ENCODE measurements at places on chromosomes 6 and 20. TPM values are rescaled to one million over a fixed set of nuclear protein-coding genes. Genes with fewer than 3 reads are reported as not detected.
A peak's percentile ranks its signal among the peaks of the same experiment; 100 is the strongest.

- DNase-seq = no peak
Observed at GRCh38 chr6:170208182-170208601, 82.7 kb downstream of the DLL1 start.

Gene CDSN
- not detected for total RNA-seq

- DNase-seq = no peak
Observed at GRCh38 chr20:40073535-40074111, 615.4 kb downstream of the MAFB start.

GRCh38 chr20:48703107-48703506, 124.7 kb downstream of the PREX1 start:
- DNase-seq = peak; percentile 47

GRCh38 chr6:149964308-149965193, 808 bp downstream of the ULBP1 start:
- DNase-seq = no peak

Gene NFATC2
- 4.2 TPM for total RNA-seq

- DNase-seq = no peak
Observed at GRCh38 chr6:149938571-149939355, 3.1 kb upstream of the ULBP2 start.

DNA sequence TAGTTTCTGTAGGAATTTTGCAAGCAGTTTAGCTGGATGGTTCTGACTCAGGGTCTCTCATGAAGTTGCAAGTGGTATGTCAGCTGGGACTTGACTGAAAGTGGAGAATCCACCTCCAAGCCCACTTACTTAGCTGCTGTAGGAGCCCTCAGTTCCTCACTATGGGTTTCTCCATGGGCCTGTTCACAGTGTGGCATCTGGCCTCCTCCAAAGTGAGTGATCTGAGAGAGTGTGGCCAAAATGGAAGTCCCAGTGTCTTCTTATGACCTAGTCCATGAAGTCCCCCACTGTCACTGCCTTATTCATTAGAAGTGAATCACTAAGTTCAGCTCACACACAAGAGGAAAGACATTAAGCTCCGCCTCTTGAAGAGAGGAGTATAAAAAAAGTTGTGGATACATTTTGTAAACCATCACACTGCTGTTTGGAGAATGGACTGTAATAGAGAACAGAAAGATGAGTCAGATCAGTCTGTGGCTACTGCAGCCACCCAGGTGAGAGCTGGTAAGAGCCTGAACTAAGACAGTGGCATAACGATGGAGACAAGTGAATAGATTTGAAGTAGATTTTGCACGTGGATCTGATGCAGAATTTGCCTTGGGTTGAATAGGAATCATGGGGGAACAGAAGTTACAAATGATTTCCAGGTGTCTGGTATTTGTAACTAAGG, 4.9 kb upstream of the NELFCD start:
- no peak for DNase-seq

DNA sequence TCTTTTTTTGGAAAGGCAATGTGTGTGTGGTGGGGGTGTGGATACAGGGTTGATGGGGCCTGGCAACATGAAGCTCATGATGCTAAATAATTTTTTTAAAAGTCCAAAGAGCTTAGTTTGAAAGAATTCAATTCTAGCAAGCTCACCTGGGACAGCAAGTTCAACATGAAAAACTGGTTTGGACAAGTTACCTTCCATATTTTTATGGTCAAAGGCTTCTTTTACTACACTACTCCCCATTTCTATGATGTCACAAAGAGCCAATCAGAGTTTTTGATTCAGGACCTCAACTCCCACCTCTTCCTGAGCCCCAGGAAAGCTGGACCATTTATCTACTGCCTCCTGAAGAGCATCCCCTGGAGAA, 66.1 kb upstream of the CTNNBL1 start:
- no peak for DNase-seq

GRCh38 chr6:106658469-106658868, 29.1 kb downstream of the QRSL1 start:
- no peak for DNase-seq

DNA sequence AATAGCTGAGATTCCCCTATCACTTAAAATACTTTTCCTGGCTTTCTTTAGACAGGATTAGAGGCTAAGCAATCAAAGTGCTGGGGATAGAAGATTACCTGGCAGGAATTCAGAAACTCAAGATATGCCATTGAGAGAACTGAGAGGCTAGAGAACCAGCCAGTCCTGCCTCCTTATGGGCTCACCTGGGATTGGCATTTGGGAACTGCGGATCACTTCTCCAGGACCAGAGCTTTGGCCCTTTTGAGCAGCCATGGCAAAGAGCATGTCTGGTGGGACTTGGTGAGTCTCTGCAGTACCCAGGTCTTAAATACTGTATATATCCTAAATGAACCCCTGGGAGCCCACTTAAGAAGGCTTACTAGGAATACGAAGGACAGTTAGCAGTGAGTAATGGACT, 399.1 kb downstream of the BTBD3 start:
- no peak for DNase-seq

Gene HDGFL1
- not detected for total RNA-seq

GRCh38 chr6:111686249-111686931, 80.7 kb upstream of the TRAF3IP2 start:
- no peak for DNase-seq

- no peak for DNase-seq
Observed at GRCh38 chr20:44017905-44018258, 103.2 kb downstream of the TOX2 start.

Gene LPA
- total RNA-seq = not detected

DNA sequence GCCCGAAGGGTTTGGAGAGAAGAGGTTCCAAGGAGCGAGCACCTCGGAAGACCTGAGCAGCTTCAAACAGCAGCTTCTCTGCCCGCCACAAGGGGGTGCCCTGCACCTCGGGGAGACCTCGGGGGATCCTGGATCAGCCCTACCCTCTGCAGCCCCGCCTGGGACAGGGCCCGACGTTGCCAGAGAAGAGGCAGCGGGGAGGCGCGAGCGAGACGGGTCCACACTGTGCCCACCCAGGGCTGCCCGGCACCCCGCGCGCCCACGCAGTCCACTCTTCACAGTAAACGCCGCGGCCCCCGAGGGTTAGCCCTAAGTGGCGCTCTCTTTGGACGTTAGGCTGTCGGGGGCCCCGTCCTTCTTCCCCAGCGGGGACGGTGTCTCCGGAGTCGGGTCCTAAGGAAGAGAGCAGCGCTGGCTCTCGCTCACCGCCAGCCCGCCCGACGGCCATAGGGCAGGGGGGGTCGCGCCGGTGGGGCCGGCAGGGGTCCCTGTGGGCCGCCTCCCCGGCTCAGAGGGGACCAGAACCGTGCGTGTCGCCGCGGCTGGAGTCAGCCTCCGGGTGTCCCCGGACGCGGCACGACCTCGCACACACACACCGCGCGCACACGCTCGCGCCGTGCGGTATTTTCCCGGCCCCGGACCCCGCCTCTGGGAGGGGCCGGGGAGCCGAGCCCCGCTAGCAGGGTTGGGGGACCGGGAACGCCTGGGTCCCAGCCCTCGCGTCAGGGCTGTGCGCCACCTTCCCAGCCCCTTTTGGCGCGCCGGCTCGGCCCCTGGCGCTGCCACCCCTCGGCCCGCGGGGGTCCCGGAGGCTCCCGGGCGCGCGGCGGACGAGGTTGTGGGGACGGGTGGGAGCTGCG, 929 bp downstream of the CDH22 start:
- DNase-seq = peak; percentile 25

DNA sequence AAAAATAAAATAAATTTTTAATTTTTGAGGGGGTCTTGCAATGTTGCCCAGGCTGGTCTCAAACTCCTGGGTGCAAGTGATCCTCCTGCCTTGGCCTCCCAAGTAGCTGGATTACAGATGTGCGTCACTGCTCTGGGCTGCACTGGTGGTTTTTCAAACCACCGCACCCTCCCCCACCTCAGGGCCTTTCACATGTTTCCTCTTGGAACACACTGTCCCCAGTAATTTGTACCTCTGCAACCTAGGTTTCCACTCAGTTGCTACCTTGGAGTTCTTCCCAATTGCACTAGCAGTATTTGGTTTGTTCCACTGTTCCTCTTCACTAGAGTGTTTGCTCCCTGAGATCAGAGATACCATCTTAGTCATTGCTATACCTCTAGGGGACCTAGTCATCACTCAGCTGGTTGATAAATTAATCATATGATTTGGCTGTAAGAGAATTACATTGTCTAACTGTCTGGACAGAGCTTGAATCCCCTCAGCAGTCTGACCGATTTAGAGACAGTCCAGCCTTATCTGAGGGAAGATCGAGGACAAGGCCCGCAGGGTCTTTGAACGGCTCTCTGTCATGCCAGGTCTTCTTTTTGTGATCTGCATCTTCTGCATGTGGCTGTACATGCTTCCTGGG, 32.0 kb downstream of the CEP43 start:
- DNase-seq = no peak

Gene TBXT
- total RNA-seq = not detected

Gene RAD21L1
- total RNA-seq = not detected

DNA sequence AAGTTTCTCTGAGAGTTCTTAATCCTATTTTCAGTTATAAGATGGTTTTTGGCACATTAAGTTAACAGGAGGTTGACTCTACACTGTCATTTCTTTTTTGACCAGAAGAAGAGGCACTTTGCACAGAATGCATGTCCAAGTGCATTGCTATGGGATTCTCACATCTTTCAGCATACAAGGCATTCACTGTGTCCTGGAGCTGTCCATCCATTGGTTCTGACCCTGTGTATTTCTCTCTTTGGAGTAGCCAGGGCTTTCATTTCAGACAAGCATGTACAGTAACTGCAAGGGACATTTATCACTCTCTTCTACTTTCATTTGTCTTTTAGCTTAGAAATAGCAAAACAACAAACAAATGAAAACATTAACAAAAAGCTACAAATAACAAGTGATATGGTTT, 275.1 kb upstream of the IMPG1 start:
- no peak for DNase-seq

GRCh38 chr6:25874822-25875562, 949 bp upstream of the SLC17A3 start:
- DNase-seq = no peak

DNA sequence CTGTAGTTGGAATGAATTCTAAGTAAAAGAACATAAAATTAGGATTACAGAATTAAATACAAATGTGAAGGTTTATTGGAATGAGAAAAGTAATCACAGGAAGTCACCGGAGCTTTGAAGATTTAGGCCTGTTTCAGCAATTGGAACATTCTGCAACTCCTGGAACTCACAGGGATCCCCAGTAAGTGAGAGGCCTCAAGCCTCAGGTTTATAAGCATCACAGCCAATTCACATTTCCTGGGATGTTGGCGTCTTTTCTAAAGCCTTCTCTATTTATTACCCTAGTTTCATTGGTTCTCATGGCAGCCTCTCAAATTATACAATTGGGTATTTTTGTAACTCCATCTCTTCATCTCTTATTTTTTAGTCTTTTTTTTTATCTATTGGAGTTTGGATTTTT, 90.4 kb upstream of the HIVEP1 start:
- no peak for DNase-seq

DNA sequence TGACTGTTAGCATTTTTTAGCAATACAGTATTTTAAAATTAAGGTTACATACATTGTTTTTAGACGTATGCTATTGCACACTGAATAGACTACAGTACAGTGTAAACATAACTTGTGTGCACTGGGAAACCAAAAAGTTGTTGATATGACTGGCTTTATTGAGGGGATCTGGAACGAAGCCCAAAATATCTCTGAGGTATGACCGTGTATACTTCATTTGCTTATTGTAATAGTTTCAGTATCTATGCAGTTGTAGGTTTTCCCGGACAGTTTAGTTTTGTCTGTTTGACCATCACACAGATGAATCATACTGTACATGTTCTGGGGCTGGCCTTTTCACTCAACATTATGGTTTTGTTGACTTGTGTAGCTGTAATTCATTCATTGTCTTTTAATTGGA, 6.9 kb upstream of the ZBTB12 start:
- DNase-seq = no peak

DNA sequence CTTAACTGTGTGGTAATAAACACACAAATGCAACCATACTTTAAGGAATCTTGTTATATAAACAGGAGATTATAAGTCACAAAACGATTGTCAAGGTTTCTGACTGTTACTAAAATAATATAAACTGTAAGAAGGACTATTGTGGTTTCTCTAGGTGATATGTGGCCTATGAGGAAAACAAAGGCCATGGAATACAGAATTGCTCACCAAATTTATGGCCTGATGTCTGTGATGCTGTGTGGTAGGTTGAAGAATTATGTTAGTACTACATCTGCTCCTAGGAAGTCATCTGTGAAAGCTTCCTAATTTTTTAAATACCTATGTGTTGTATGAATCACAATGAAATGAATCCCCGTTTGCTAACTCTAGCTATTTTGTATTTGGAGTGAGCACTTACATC, 875.4 kb upstream of the MAP3K7 start:
- no peak for DNase-seq

Gene MDFI
- total RNA-seq = 0.77 TPM

Gene CRISP3
- total RNA-seq = not detected

GRCh38 chr20:2624190-2624589, 28.2 kb upstream of the NOP56 start:
- DNase-seq = peak; percentile 17

GRCh38 chr20:50470264-50470858, 39.8 kb upstream of the PTPN1 start:
- no peak for DNase-seq

- DNase-seq = no peak
Observed at GRCh38 chr6:98014442-98015201, 731.6 kb upstream of the MMS22L start.

GRCh38 chr6:110537208-110538123, 61.1 kb upstream of the SLC22A16 start:
- no peak for DNase-seq

- peak; percentile 68 for DNase-seq
Observed at GRCh38 chr6:32868257-32868788, 14.3 kb downstream of the PSMB9 start.

GRCh38 chr6:127103482-127103881, 15.0 kb upstream of the RSPO3 start:
- DNase-seq = no peak

- no peak for DNase-seq
Observed at GRCh38 chr6:138970159-138970558, 17.9 kb downstream of the REPS1 start.

DNA sequence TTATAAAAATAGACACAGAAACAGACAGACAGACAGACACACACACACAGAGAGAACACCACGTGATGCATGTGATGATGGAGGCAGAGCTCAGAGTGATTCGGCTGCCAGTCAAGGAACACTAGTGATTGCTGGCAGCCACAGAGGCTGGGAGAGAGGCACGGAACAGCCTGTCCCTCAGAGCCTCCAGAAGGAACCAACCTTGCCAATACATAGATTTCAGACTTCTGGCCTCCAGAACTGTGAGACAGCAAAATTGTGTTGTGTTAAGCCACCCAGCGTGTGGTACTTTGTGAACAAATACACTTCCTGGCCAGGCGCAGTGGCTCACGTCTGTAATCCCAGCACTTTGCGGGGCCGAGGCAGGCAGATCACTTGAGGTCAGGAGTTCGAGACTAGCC, 9.5 kb upstream of the PARD6B start:
- peak; percentile 57 for DNase-seq

DNA sequence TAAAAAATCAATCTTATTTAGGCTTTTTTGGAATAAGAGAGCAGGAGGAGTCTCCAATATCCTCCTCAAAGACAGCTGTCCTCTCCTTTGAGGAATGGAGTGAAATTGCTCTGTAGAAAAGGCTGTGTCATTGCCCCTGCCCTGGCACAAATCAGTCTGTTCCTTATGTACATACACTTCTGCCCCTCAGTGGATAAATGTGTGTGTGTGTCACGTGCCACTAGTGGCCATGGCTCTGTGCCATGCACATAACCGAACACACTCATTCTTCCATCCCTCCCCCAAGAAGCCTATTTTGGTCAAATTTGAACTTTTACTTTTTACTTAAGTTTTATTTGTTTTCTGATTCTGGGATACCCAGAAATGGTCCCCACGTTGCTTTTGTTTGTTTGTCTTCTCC, 49.2 kb downstream of the ANKS1A start:
- no peak for DNase-seq

Gene TRIM40
- not detected for total RNA-seq

Gene HLA-DQB1
- 2.0 TPM for total RNA-seq

- DNase-seq = no peak
Observed at GRCh38 chr20:60669211-60669610, 582.9 kb upstream of the CDH4 start.

Data from left ventricle myocardium inferior (tissue), 1 donor.